Stimulated activated CD4-positive, alpha-beta T cell treated with anti-CD3 and anti-CD28 coated beads, Interleukin-15, amount 100 ng/mL, for 24 hours (primary cell): ENCODE measurements at places on chromosomes 7 and 10.

DNA sequence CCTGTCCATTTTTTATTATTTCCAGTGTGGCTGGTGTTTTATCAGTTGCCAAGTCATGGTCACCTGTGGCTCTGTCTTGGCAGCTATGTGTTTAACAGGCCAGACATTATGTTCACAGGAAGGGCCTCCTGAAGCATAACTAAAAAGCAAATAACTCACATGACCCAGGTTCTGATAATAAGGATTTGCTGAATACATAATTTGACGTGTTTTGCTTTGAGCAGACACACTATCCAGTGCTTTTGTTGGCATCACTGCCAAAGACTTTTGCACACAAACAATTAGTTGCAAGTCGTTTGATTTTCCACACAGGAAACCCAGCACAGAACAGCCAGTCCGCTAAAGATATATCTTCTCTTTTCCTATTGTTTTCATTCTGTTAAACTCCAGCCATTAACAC lies 173.6 kb downstream of the ARL4A start:
- no peak for DNase-seq

DNA sequence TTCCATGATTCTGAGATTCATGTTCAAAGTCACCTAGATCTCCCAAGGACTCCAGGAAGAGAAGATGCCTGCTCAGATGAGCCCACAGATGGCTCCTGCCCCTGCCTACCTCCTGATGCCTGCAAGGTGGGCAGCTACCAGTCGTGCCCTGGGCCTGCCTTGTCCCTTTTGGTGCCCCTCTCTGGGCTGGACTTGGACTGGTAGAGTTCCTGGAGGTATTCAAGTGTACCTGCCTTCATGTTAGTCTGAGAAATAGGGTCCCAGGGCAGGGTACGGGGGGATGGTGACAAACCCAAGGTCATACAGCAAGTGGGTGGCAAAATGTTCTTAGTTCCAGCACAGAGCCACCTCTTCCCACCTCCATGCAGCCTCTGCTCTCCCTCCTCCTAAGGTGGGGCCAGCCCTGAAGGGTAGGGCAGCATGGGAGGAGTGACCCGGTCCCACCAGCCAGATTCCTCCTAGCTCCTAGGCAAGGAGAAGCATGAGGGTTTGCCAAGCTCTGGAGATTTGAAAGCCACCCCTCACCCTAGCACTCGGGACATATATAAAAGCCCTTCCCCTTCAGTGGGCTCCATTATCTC lies 80.8 kb upstream of the UNC5B start:
- no peak for DNase-seq

DNA sequence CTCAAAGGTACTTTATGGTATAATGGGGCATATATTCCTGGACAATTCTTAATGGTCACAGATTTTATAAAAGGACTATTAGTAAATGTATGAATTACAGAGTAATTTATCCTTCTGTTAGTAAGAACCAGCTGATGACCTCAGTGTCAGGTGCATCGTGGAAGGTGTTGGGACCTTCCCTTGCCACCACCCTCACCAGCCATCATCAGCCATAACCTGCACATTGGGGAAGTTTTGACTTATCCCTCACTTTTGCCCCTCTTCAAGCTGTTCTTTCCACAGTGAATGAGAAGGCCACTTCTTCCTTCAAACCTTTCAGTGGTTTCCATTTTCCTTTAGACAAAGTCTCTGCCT lies 52.2 kb downstream of the FIGNL1 start:
- DNase-seq: no peak

- no peak for DNase-seq
Measured at GRCh38 chr10:91080776-91081175, 139.7 kb upstream of the PCGF5 start.

GRCh38 chr7:34430456-34430855 lies 227.6 kb upstream of the NPSR1 start:
- DNase-seq: peak; percentile 2

DNA sequence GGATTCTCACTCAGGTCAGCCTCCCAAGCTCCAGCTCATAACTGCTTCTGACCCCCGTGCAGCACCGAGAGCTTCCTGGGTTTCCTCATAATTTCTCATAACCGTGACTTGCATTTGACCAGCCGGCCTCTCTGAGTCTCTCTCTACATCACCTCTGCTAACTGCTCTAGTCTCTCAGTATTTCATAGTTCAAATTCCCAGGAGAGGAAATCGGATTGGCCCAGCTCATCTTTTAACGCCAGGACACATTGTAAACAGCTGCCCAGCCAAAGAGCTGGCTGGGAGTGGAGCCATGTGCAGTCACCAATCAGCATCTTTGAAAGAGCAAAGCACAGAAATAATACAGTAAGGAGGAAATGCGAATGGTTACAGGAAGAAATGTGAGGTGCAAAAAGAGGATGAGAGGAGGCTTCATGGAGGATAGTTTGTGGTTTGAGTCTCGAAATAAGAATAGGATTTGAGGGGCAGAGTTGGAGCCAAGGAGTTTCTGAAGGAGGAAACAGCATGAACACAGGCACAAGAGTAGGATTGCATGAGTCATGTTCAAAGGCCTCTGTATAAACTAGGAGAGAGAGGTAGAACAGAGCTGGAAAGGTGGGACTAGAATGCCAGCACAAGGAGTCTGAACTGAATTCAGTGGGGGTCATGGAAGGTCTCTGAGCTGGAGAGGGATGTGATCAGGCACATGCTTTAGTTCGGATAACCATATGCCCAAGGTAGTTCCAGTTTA lies 15.2 kb upstream of the LBX1 start:
- no peak for DNase-seq

DNA sequence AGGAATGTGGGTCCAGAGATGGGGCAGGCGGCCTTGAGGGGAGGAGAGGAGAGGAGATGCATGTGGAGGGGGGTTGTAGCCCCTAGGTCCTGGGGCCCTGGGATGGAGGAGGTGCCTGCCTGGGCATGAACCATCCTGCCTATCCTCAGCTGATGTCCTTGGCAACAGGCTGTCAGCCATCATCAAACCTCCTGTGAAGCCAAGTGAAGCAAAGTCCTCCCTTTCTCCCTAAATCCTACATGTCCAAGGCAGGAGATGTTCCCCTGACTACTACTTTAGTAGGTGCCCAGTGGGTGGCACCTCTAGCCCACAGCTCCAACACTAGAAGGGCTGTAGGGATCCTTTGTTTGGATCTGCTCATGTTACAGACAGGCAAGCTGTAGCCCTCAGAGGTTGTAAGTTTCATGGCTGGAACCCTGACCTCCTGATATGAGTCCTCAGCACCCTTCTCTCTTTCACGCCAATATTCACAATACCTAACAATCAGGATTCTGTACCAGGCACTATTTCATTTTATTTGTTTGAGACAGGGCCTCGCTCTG lies 66.6 kb upstream of the SYPL1 start:
- DNase-seq: no peak

- no peak for DNase-seq
Measured at GRCh38 chr7:4237296-4238235, 444.5 kb upstream of the FOXK1 start.

DNA sequence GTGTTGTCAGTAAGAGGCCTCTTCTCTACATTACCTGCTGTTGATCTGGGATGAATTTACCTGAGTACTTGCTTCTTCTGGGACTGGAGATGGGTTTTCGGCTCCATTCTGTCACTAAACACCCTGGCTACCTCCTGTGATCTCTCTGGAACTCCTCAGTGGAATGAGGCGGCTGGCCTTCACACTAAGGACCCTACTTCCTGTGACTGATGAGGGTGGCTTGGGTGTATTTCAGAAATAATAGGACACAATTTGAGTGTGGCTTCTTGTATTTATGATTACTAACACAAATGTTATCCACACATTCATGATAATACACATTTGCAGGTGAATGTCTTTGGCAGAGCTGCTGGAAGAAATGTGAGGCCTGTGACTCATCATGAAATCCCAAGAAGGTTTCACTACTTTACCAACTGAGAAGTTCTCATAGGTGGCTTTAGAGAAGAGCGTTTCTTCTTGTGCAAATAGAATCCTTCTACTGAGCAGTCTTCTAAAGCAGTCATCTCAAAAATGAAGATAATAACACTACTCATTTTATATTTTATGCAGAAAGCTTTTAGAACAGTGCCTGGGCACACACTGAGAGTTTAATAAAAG lies 21.3 kb upstream of the EVX1 start:
- DNase-seq: no peak

GRCh38 chr7:148620749-148621359 lies 30.3 kb downstream of the C7orf33 start:
- no peak for DNase-seq
